Adipocyte (in vitro differentiated cells): ENCODE measurements at places on chromosomes 11 and 22.

DNA sequence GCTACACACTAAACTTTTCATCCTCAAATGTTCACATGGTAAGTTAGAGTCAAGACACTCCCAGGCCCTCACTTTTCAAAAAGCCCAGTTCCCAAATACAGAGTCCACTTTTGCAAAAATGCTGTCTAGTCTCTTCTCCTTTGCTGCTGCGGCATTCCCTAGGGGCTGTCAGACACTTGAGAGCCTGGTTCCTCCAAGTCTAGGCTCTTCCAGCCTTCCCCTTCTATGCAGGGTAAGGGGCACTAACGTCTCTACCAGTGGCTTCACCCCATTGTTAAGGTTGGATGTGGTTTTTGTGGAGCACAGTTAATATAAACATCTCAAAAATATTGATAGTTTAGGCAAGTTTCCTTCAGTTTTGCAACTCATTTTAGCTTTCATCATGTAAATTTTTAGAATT, 181.5 kb downstream of the KIF18A start:
- DNase-seq, result peak; percentile 18

DNA sequence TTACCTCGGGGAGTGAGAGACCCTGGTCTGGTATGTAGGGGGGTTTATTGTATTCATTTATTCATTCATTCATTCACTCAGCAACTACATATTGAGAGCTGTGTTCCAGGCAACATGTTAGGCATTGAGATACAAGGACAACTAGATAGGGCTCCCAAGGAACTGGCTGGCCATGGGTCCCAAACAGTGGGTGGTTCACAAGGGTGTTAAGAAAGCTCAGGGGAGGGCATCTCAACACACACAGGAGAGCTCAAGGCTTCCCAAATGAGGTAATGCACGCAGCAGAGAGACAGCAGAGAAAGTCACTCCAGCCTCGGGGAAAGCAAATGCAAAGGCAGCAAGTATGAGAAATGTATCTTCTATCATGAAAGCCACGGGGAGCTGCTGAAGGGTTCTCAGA, 51.8 kb downstream of the BTG4 start:
- no peak for DNase-seq

DNA sequence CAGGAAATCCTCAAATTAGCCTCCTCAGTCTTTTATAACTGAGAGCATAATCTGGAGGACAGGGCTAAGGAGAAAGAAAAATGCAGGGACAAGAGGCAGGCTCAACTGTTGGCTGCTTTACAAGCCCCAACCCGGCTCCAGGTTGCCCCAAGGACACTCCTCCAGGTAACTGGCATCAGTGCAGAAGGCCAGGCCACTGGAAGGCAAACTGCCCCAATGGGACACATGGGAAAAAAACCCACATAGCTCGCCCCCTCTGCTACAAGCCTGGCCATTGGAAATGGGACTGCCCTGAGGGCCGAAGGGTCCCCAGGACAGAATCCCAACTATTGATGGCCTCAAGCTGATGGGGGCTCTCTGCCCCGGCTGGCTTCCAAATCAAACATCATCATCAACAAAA, 17.9 kb upstream of the FBLN1 start:
- no peak for DNase-seq

DNA sequence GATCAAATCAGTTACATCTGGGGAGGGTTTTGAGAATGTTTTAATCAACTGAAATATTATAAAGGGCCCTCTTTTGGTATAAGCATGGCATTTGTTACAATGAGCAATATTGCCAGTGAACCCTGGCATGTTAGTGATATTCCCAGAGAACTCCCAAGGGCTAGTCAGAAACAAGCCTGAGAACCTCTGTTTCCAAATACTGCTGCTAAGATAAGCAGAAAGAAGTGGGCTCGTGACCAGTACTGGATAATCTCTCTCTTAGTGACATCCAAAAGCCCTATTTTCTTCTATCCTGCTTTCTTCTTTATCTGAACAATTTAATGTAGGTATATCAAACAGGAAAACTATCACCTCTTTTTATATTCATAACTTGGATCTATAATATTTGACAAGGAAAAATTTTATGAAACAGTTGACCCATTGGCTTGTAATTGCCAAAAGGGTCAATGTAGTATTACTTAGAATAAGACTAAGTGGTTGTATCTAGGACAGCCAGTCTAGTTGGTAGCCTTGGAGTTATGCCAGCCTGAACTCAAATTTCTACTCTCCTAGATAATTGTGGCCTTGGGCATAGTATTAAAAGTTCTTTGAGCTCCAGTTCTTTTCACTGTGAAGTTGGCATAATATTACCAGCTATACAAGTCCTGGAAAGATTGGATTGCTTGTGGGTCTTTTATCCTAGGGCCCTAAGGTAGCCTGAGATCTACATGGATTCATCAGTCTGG, 15.7 kb downstream of the CAT start:
- DNase-seq, result no peak

DNA sequence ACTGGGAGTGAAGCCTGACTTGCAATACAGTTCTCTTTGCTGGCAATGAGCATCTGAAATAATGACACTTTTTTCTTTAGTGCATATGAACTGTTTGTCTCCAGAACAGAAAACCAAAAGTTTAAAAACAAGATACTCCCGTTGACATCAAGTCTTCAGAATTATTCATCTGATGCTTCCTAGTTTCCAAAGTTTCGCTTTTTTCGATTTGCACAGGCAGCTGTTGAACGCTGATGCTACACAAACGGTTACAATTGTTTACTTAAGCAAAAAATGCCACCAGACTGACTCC, 612 bp upstream of the BIRC2 start:
- no peak for DNase-seq

- DNase-seq, result no peak
Observed at GRCh38 chr22:37109242-37109917, at the start of gene TMPRSS6. TMPRSS6 (minus strand) TSS chr22:37109713; CDS start chr22:37103417, 6,296 bp downstream.

DNA sequence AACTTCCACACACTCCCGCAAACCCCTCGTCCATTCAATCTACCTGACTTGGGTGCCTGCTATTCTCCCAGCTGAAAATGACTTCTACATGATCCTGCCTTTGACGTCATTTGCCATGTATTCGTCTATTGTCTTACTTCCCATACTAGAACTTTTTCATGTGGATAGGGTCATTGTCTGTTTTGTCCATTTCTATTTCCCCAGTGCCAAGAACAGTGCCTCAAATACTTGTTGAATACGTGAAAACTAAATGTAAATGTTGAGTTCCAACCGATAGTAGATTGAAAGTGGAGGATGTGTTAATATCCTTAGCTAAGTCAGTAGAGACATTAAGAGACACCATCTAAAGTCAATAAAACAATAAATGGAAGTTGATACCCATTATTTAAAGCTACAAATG, 935 bp downstream of the TRIM68 start:
- peak; percentile 11 for DNase-seq

- peak; percentile 73 for DNase-seq
Observed at GRCh38 chr11:126352934-126353801, 2.3 kb upstream of the ST3GAL4 start.

GRCh38 chr22:41481131-41481830, 12.4 kb downstream of the ACO2 start:
- no peak for DNase-seq

GRCh38 chr22:36439481-36440271, 41.8 kb downstream of the TXN2 start:
- DNase-seq, result peak; percentile 93
